ENCODE measurements at places on chromosomes 5 and 9.
A peak's percentile ranks its signal among the peaks of the same experiment; 100 is the strongest.

GRCh38 chr5:153006681-153007080 lies 483.8 kb upstream of the GRIA1 start:
- H3K4me1 ChIP-seq: no peaks in the 10 kb centered on the region
- no peak overlapping the region for H3K27ac ChIP-seq
- DNase-seq: no peak

DNA sequence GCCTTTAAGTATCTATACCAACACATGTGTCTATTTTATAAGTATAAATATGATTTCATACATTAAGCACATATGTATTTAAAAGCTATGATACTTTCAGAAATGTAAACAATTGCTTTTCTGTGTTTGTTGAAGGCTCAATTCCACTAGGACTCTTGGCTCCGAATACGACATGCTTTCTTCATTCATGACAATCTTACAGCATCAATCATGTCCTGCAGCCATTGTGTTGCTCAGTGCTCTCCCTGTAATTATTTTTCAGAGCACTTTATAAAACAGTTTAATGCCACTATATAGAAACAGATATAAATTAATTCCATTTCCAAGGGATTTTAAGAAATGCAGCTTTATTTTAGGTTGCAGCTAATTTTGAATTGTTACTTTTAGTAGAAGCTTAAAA lies 167.3 kb downstream of the TAF11L14 start:
- H3K4me1 ChIP-seq: no peaks in the 10 kb centered on the region
- no peak for DNase-seq
- H3K36me3 ChIP-seq: no peaks in the 10 kb centered on the region
- no peak overlapping the region for H3K27ac ChIP-seq

GRCh38 chr5:54109626-54110330 lies 200.6 kb downstream of the ARL15 start:
- H3K36me3 ChIP-seq: no peaks in the 10 kb centered on the region
- no peak for DNase-seq

DNA sequence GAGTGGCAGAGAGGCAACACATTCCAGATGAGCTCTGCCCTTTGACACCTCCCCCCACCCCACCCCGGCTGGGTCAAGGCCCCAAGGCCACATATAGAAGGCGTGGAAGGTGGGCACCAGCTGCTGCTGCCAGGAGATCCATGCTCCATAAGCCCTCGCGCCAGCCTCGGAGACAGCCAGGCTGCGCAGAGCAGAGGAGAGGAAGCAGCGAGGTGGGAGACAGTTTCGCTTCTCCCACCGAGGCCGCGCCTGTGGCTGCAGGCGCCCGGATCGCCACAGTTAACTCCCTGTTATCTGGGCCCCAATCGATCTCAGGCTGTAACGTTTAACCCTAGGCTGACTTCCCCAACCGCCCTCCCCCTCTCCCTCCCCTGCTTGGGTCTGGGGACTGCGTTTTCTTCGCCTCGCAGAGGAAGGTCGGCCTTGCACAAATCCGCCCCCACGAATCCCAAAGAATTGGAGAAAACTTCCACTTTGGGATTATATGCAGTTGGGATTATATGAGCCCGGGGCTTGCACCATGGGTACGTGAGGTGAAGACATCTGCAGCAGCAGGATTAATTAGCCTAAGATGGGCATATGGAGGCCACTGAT lies 1.1 kb upstream of the CXXC5 start:
- DNase-seq: peak; percentile 67
- H3K27me3 ChIP-seq: no peaks in the 10 kb centered on the region
- H3K36me3 ChIP-seq: no peaks in the 10 kb centered on the region
- peak overlapping the region; percentile 93 for H3K4me3 ChIP-seq
- peaks cover 21% of the 10 kb centered on the region for H3K4me1 ChIP-seq

- H3K36me3 ChIP-seq: no peaks in the 10 kb centered on the region
- peak overlapping the region; percentile 97 for H3K27ac ChIP-seq
- no peak overlapping the region for H3K4me3 ChIP-seq
- no peak for DNase-seq
Observed at GRCh38 chr9:37967761-37968080, 63.8 kb upstream of the SLC25A51 start.

DNA sequence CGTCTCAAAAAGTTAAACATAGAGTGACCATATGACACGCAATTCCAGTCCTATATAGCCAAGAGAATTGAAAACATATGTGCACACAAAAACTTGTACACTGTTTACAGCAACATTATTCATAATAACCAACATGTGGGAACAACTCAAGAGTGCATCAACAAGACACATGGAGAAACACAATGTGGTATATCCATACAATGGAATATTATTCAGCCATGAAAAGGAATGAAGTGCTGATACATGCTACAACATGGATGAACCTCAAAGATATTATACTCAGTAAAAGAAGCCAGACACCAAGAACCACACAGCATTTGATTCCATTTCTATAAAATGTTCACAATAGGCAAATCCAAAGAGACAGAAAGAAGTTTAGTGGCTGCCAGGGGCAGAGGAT lies 317.0 kb downstream of the NSG2 start:
- H3K4me3 ChIP-seq: no peak overlapping the region
- no peaks in the 10 kb centered on the region for H3K27me3 ChIP-seq
- no peak overlapping the region for H3K27ac ChIP-seq
- H3K4me1 ChIP-seq: no peaks in the 10 kb centered on the region

- H3K36me3 ChIP-seq: no peaks in the 10 kb centered on the region
- no peak overlapping the region for H3K4me3 ChIP-seq
- no peaks in the 10 kb centered on the region for H3K4me1 ChIP-seq
- no peak overlapping the region for H3K27ac ChIP-seq
Observed at GRCh38 chr5:14557203-14557770, 24.3 kb upstream of the OTULINL start.

- H3K27me3 ChIP-seq: no peaks in the 10 kb centered on the region
- DNase-seq: peak; percentile 83
- no peak overlapping the region for H3K4me3 ChIP-seq
- no peaks in the 10 kb centered on the region for H3K36me3 ChIP-seq
- peaks cover 30% of the 10 kb centered on the region for H3K4me1 ChIP-seq
Observed at GRCh38 chr9:129459547-129460322, 161.2 kb downstream of the C9orf50 start.

- no peak overlapping the region for H3K27ac ChIP-seq
- peaks cover 17% of the 10 kb centered on the region for H3K27me3 ChIP-seq
- DNase-seq: no peak
- no peak overlapping the region for H3K4me3 ChIP-seq
- peaks cover 12% of the 10 kb centered on the region for H3K4me1 ChIP-seq
Observed at GRCh38 chr5:171492781-171493180, 73.3 kb downstream of the FGF18 start.

DNA sequence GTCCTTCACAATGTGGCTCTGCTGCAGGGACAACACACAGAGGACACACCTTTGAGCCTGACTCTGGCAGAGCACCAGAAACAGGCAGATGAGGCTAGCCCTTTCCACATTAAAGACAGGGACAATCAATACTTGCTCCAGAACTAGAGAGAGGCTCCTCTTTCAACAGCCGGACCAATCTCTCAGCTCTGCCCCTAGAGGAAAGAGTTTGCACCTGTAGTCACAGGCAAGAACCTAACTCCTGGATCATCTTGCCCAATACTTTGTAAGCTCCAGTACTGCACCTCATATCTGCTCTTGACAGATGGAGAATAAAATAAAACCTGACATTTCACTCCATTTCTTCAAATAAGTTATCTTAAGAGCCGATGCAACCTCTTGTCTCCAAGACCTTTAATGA lies 52.1 kb downstream of the EPB41L4A start:
- no peak for DNase-seq
- H3K4me3 ChIP-seq: no peak overlapping the region

DNA sequence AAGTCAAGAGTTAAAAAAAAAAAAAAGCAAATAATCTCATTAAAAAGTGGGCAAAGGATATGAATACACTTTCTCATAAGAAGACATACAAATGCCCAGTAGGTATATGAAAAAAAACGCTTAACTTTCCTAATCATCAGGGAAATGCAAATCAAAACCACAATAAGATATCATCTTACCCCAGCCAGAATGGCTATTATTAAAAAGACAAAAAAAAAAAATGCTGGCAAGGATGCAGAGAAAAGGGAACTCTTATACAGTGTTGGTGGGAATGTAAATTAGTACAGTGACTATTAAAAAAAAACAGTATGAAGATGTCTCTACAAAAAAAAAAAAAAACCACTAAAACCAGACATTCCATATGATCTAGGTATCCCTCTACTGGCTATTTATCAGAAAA lies 79.4 kb downstream of the LPAR1 start:
- no peak for DNase-seq
- no peaks in the 10 kb centered on the region for H3K4me1 ChIP-seq
- H3K27me3 ChIP-seq: no peaks in the 10 kb centered on the region
- peaks cover 20% of the 10 kb centered on the region for H3K36me3 ChIP-seq
- H3K27ac ChIP-seq: no peak overlapping the region
- H3K4me3 ChIP-seq: no peak overlapping the region

DNA sequence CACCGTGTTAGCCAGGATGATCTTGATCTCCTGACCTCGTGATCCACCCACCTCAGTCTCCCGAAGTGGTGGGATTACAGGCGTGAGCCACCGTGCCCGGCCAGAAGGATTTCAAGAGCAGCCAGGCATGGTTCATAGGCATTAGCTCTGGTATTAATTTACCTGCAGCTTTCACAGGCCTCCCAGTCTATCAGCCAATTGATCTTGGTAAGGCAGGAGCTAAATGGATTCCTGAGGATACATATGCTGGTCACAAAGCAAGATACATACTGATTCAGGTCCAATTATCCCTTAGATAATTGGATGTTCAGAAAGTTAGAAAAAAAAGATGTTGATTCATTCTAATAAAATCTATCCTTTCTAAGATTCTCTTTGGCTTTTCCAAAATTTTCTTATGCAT lies 487.1 kb downstream of the TLE1 start:
- H3K4me1 ChIP-seq: no peaks in the 10 kb centered on the region
- no peak overlapping the region for H3K27ac ChIP-seq
- DNase-seq: no peak
- H3K36me3 ChIP-seq: no peaks in the 10 kb centered on the region
- H3K4me3 ChIP-seq: no peak overlapping the region

- H3K4me3 ChIP-seq: no peak overlapping the region
- H3K27me3 ChIP-seq: no peaks in the 10 kb centered on the region
- H3K36me3 ChIP-seq: no peaks in the 10 kb centered on the region
- peaks cover 6% of the 10 kb centered on the region for H3K4me1 ChIP-seq
- H3K27ac ChIP-seq: no peak overlapping the region
- DNase-seq: no peak
Observed at GRCh38 chr9:129223551-129224208, 45.6 kb upstream of the IER5L start.

- H3K4me3 ChIP-seq: no peak overlapping the region
- H3K36me3 ChIP-seq: no peaks in the 10 kb centered on the region
- H3K4me1 ChIP-seq: peaks cover 7% of the 10 kb centered on the region
- no peak for DNase-seq
- no peak overlapping the region for H3K27ac ChIP-seq
Observed at GRCh38 chr9:83307066-83307724, 231.0 kb downstream of the FRMD3 start.

DNA sequence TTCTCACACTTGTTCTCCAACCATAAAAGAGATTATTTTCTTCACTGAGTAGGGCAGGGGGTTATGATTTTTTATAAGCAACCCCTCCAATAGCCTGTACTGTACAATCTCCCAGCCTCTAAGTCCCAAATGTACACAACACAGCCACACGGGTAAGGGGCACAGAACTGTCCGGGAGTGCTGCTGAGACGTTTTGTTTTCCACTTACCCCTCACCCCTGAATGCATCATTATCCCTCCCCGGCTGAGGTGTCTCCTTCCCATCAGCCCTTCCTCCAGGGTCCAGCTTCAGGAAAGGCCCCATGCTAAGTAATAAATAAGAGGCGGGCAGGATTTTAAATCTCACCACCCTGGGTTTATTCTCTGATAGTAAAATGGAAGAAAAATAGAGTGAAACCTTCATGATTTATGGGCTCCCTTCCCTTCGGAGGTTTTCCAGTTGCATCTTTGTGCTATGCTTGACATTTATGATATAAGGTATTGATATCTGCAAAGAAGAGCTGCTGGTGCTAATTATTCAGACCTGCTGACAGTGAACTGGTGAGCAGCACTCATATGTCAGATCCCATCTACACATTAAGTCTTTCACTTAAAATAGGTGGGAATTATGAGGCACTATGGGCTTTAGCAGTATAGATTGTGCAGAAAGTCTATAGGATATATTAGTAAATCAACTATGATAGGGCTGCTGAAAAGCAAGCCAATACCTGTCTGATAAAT lies 67.2 kb upstream of the MEGF10 start:
- no peaks in the 10 kb centered on the region for H3K36me3 ChIP-seq
- H3K27me3 ChIP-seq: peaks cover 2% of the 10 kb centered on the region
- H3K4me3 ChIP-seq: no peak overlapping the region
- no peak overlapping the region for H3K27ac ChIP-seq
- no peaks in the 10 kb centered on the region for H3K4me1 ChIP-seq
